ENCODE measurements at places on chromosomes 5 and 9.

DNA sequence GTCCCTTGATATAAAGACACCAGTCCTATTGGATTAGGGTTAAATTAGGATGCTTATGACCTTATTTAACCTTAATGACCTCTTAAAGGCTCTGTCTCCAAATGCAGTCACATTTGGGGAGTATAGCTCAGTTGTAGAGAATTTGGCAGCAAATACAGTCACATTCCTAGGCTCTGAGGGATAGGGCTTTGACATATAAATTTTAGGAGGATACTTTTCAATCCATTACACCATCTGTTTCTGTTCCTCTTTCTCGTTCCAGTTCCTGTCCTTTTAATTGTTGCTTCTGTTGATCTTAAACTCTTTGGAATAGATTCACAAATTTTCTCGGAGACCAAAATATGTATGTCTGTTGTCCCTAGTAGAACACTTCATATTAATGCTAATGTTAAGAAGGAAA is 390.0 kb upstream of the PCSK5 start:
- DNase-seq = no peak

DNA sequence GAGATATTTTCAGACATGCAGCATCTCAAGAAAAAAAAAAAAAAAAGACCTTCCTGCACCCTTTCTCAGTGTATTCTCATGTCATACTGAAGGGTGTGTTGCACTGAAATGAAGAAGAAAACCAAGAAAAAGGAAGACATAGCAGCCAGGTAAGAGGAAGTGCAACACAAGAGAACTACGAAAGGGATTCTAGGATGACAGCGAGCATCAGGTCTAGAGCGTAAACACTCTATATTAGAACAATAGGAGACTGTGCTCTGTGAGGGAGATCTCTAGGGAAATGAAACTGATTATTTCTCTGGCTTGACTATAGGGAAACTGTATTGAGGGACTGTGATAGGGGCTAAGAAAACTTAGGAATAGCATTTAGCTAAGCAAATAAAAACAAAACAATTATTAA is 30.0 kb downstream of the BTF3 start:
- no peak for DNase-seq

GRCh38 chr5:33136785-33137184 is 304.0 kb upstream of the TARS1 start:
- no peak for DNase-seq

DNA sequence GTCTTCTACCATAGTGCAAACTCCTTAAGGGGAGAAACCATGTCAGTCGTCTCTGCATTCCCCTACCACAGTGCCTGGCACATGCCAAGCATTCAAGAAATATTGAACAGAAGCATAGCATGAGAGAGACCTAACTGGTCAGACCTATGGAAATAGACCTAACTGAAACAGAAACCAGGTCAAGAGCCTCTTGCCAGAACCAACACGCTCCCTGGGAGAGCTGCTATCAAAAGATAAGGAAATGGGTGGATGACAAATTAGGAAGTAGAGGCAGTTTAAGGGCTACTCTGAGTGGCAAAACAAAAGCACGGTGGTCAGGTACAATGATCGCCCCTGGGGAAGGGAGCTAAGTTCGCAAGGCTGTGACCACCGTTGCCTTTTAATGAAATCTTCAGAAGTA is 66.0 kb upstream of the SMIM15 start:
- no peak for DNase-seq

DNA sequence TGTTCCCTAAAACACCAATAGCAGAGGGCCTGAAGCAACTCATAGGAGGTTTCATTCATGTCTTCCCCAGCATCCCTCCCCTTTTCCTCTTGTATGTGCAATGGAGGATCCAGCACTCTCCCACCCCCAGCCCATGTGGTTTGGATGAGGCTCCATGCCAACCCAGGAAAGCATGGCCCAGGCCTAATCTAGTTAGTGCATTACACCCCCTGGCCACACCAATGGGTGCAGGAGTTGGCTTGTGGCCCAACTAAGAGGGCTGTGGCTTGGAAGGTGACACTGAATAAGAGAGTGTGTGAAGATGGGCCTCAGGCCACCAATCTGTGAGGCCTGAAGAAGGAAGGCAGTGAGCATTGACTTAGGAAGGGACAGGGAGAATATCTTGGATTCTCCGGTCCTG is 70.8 kb upstream of the SMIM23 start:
- DNase-seq = no peak

- DNase-seq = no peak
Measured at GRCh38 chr5:15595929-15596328, 95.9 kb downstream of the FBXL7 start.
